Activated T-cell treated with anti-CD3 and anti-CD28 coated beads, Interleukin-2, amount 50 U/mL, for 1 hour (primary cell): ENCODE measurements at places on chromosomes 6 and 20.

DNA sequence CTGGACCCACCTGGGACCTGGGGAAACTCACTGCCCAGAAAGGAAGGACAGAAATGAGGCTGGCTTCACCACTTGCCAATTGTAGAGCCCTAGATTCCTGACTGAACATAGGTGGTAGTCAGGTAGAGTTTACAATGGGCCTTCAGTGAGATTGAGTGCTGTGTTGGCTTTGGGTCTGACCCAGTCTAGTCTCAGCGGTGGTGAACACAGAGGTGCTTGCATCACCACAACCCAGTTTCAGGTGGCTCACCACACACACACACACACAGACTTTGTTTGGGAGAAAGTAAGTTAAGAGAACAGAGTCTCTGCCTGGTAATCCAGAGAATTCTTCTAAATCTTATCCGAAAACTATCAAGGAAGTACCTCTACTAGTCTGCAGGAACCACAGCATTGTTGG lies 266.1 kb upstream of the EPHA7 start:
- no peak for DNase-seq

DNA sequence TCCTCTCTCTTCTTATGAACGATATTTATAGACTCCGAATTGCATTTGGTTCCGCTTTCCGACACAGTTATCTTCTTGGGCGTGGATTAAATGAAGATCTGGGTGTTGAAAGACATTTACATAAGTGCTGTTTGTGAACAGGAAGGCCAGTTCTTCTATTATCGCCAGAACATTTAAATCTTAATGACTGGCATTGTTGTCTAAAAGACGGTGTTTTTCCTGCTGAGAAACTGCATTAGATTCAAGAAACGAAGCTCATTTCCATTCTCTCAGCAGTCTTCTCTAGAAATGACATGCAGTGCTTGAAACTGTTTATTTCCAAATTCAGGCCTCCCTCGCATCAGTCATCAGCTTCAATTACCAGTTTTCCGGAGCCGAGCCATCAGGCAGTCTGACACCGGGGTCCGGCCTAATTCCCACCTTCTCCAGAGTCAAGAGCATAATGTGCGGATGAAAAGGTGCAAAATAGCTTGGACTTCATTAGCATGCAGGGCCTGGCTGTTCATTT lies 16.0 kb downstream of the LINC00237 start:
- DNase-seq = no peak

DNA sequence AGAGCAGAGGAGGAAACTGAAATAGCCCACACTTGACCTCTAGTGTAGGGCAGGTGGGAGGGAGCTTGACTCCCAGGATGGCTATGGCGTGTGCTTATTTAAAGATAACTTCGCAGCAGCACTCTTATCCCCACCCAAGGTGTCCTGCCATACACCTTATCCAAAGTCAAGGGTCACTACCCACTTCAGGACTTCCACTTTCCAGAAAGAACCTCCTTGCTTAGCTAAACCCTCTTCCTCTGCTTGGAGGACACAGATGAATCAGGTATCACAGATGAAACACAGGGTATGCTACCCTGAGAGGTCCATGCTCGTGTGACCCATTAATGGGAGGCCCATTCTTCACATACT lies 2.3 kb downstream of the RIN2 start:
- no peak for DNase-seq

- no peak for DNase-seq
Observed at GRCh38 chr6:884570-884969, 191.6 kb upstream of the EXOC2 start.

DNA sequence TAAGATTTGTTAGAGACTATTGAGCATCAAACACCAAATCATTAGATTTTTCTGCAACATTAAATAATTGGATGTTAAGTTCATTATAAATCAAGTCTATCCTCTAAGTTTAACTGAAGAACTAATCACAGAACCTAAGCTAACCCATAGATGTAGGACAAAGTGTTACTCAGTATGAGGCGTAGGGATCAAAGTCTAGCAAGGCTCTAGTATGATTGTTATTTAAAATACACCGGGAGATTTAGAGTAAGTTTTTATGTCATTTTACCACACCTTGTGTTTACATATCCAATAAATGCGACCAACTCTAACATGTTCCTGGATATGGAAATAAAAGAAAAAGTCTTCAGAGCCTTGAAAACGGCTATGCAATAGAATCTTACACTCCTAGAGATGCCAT lies 2.6 kb downstream of the ADGB start:
- no peak for DNase-seq

GRCh38 chr20:1997483-1998192 lies 3.8 kb upstream of the PDYN start:
- DNase-seq = no peak

GRCh38 chr20:34526466-34526865 lies 10.2 kb downstream of the DYNLRB1 start:
- no peak for DNase-seq

- no peak for DNase-seq
Observed at GRCh38 chr6:115717062-115717461, 343.6 kb downstream of the FRK start.

GRCh38 chr20:36836591-36837269 lies 39.2 kb upstream of the TLDC2 start:
- DNase-seq = no peak

DNA sequence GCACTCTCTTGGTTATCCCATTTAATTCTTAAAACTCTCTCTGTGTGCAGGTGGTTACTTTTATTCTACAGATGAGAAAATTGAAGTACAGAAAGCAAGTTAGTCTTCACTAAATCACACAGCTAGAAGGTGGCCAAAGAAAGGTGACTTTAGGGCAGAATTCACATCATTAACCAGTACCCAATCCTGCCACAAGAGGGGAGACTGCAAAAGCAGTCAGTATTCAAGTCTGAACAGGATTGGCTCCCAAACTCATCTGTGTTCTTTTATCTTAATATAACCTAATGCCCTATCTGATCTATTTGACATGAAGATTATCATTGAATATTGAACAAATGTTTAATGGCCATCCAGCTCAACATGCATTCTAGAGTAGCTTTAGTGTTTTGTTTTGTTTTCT lies 225.3 kb upstream of the FAM83B start:
- DNase-seq = no peak

GRCh38 chr6:143405373-143406154 lies 44.9 kb downstream of the ADAT2 start:
- no peak for DNase-seq

GRCh38 chr6:81689580-81689979 lies 62.9 kb downstream of the TENT5A start:
- DNase-seq = no peak

DNA sequence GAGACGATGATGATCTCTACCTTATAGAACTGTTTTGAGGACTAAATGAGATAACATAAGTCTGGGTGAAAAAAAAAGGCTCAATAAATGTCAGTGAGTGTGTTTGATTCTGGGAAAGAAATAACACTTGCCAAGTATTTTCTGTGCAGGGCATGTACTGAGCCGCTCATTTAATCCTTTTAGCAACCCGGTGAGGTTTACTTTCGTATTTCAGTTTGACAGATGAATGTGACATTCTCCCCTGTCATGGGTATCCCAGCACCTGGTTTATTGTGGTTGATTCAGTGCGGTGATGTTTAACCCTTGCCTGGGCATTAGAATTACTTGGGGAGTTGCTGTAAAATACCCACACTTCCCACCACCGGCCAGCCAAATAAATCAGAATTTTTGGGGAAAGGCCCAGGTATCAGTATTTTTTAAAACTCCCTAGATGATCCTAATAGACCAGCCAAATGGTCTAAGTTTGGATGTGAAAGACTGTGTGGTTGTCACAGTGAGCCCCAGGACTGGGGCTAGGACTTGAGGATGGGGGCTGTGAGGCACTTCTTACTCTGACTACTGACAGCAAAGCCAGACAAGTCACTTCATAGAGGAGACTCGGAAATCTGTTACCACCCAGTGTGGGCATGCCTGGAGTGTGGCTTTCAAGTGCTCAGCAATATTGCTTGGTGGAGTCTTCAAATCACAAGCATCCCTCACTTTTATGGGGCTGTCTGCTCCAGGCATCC lies 100.2 kb upstream of the KCNG1 start:
- DNase-seq = no peak

DNA sequence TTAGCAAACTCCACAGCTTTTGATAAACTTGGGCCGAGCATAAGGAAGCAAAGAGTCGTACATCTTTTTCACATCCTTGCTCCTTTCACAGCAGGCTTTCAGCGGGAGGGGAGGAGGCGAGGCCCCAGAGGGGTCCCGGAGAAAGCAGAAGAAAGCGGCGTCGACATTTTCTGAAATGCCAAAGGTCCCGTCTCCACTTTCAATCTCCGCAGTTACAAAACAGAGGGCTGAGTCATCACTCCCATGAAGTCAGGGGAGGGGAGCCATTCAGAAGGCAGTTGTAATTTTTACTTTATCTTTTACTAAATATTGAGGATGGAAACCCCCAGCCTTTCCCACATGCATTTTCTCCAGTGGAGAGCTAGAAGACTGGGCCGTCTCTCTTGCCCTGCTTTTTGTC lies 174.2 kb upstream of the THBS2 start:
- DNase-seq = no peak

- DNase-seq = peak; percentile 96
Observed at GRCh38 chr6:34196116-34196832, 40.4 kb upstream of the HMGA1 start.

DNA sequence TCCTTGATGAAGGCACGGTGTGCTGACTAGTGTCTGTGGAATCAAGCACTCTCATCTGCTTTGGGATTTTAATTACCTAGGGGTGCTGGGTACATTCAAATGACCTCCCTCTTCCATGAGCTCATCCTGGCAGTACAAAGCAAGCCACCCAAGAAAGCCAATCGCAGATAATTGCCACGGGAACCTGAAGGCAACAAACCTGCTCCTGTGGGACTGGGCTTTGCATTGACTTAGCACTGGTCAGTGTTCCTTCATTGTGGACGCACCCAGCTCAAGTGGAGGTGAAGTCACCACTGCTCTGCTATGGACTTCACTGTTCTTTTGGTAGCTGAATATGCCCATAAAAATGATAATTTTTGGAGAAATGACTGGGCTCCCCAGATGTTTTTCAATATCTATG lies 261.6 kb upstream of the FERMT1 start:
- DNase-seq = no peak

GRCh38 chr20:31587545-31588389 lies 17.3 kb upstream of the ID1 start:
- DNase-seq = no peak

DNA sequence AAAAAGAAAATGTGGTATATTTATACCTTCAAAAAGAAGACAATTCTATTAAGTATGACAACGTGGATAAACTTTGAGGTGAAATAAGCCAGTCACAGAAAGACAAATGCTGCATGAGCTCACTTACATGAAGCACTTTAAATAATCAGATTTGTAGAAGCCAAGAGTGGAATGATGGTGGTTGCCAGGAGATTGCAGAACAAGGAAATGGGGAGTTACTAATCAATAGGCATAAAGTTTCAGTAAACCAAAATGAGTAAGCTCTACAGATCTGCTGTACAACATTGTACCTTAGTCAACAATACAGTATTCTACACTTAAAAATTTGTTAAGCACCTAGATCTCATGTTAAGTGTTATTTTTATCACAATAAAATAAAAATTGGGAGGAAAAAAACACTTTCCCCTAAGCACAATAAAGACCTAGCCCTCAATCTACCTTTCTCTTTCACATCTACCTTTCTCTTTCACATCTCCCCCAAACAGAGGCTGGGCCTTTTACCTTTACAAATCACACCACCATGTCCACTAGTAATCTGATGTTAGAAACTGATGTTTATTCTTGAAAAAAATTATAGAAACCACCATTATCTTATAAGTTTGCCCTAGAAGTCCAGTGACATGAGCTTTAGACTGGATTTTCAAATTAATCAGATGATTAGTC lies 73.9 kb downstream of the PKIB start:
- no peak for DNase-seq

GRCh38 chr6:30042476-30042875 lies 18.6 kb upstream of the POLR1H start:
- DNase-seq = no peak

- DNase-seq = no peak
Observed at GRCh38 chr6:41536795-41537758, 9.1 kb upstream of the FOXP4 start.

GRCh38 chr6:134722200-134722870 lies 227.6 kb downstream of the ALDH8A1 start:
- DNase-seq = no peak

GRCh38 chr6:156191895-156192294 lies 585.3 kb upstream of the ARID1B start:
- DNase-seq = no peak

- no peak for DNase-seq
Observed at GRCh38 chr20:9916761-9917160, 77.9 kb upstream of the PAK5 start.

DNA sequence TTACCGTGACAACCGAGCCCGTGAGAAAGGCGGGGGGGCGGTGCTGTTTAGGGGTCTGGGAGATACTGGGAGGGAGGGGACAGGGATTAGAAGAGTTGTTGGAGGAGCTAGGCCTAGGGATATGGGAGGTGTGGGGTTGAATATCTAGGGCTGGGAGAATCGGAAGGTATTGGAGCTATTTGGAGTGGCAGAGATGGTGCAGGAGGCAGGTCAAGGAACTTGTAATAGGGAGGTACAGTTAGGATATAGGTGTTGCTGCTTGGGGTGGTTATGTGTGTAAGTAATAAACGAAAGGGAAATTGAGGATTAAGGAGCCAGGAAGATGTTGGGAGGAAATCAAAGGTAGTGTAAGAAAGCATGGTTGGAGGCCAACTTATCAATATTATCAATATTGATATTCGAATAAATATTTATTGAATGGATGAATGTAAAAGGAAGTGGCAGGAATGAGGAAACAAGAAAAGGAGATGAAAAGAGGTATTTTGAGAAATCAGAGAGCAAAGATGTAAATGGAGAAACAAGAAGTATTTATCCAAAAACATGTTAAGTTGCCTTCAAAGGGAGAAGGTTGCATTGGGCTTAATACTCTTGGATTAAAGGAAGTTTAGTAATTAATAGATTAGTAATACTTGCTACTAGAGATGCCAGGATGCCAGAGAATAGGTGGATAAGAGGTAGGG lies 602 bp downstream of the PPP1R11 start:
- no peak for DNase-seq

DNA sequence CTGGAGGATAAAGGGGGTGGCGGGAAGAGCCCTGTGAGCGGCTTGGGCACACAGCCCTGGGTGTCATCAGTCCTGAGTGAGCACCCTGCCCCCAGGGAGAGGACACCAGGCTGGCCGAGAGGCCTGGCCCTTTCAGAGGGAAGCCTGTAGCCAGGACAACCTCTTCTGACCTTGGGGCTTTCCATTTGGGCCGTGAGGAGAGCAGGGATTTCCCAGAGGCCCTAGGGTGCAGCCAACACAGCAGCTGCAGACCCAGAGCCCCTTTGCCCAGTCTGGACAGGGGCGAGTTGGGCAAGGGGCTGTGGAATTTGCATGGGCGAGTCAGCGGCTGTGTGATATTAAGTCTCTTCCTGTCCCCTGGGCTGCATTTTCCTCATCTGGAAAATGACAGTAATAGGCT lies 6.3 kb downstream of the MAP1LC3A start:
- no peak for DNase-seq

GRCh38 chr6:166830185-166830890 lies 126.0 kb downstream of the RNASET2 start:
- no peak for DNase-seq

- peak; percentile 36 for DNase-seq
Observed at GRCh38 chr6:166341977-166342348, 382 bp downstream of the SFT2D1 start.

GRCh38 chr6:11294228-11294627 lies 61.8 kb upstream of the NEDD9 start:
- DNase-seq = no peak
